Right atrium auricular region (tissue), 2 donors: ENCODE measurements at places on chromosomes 11 and 22. TPM values are rescaled to one million over a fixed set of nuclear protein-coding genes. Genes with fewer than 3 reads are reported as not detected.
A peak's percentile ranks its signal among the peaks of the same experiment; 100 is the strongest.

DNA sequence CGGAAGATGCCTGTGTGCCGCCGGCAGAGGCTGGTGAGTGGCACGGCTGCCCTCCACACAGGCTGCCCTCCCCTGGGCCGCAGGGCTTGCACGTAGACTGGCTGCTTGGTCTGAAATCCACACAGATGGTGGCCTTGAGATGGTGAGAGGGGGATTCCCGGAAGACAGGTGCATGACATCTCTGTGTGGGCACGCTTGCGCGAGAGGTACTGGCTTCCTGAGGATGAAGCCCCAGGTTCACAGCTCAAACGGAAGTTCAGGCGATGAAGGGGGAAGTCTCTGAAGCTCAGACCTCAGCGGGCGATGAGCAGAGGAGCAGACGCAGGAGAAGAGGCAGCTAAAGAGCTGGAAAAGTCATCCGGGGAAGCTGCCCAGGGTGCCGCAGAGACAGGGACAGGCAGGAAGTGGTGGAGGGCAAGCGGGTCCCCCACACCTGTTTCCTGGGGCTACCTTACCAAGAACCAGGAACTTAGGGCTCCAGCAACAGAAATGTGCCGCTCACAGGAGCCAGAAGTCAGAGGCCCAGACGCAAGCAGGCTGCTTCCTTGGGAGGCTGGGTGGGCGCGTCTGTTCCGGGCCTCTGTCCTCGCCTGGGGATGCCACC lies 7.2 kb downstream of the CRELD2 start:
- no peak for DNase-seq
- no peak overlapping the region for H3K4me3 ChIP-seq
- peaks cover 26% of the 10 kb centered on the region for H3K36me3 ChIP-seq
- no peaks in the 10 kb centered on the region for H3K27me3 ChIP-seq
- H3K4me1 ChIP-seq = peaks cover 16% of the 10 kb centered on the region

- no peak for DNase-seq
- H3K4me1 ChIP-seq = no peaks in the 10 kb centered on the region
- H3K36me3 ChIP-seq = no peaks in the 10 kb centered on the region
- H3K27me3 ChIP-seq = no peaks in the 10 kb centered on the region
- no peak overlapping the region for H3K4me3 ChIP-seq
- H3K27ac ChIP-seq = no peak overlapping the region
Observed at GRCh38 chr11:2911088-2911784, 18.0 kb downstream of the PHLDA2 start.

DNA sequence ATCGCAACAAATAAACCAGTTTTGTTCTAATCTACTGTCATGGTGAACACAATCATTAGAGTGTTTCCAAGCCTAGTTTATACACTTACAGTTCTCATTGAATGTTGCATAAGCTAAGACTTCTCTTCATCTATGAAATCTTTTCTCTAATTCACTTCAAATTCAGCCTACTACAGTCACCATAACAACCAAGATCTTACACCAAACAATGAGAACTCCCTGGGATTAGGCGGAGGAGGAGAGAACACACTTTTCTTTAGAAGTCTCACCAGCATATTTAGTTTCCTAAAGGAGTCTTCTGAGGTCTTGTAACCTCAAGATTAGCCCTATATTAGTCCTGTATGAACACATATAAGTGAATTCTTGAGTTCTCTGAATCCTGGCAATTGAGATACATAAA lies 1889.7 kb downstream of the LRRC4C start:
- no peaks in the 10 kb centered on the region for H3K36me3 ChIP-seq
- no peaks in the 10 kb centered on the region for H3K4me1 ChIP-seq
- H3K27ac ChIP-seq = no peak overlapping the region

DNA sequence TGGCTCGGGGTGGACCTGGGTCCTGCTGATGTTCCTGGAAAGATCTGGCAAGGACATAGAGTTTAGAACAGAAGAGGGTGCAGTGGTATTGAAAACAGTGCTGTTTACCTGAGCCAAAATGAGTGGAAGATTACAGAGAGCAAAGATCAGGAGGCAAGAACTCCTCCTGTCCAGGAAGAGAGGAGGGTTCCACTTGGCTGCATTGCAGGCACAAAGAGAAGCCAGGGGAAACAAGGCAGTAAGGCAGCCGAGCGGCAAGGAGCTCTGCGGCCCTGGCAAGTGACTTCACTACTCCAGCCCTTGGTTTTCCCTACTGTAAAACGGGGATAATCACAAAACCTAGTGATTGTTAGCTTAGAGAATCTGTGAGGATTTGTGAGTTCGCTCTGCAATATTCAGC lies 3.7 kb upstream of the PACSIN2 start:
- H3K4me1 ChIP-seq = no peaks in the 10 kb centered on the region
- no peak overlapping the region for H3K27ac ChIP-seq
- H3K4me3 ChIP-seq = no peak overlapping the region
- no peaks in the 10 kb centered on the region for H3K27me3 ChIP-seq
- no peak for DNase-seq

DNA sequence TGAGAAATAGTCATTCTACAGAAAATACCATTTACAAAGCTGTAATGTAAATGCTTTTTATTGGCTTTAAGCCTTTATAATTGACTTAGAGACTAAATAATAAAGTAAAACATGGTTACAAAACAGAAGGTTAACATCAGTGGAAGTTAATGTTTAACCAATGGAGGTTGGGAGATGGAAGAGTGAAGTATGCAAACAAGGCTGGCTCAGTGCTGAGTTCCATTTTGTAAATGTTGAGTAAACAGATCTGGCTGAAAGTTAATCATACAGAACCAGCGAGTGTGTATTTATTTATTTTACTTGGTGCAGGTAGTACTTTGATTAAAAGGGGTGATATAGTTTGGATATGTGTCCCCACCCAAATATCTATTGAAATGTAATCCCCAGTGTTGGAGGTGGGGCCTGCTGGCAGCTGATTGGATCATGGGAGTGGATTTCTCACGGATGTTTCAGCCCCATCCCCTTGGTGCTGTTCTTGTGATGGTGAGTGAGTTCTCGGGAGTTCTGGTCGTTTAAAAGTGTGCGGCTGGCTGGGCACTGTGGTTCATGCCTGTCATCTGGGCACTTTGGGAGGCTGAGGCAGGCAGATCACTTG lies 827.4 kb downstream of the OPCML start:
- no peaks in the 10 kb centered on the region for H3K36me3 ChIP-seq
- H3K4me3 ChIP-seq = no peak overlapping the region
- DNase-seq = no peak
- H3K27ac ChIP-seq = no peak overlapping the region

- H3K27me3 ChIP-seq = no peaks in the 10 kb centered on the region
- H3K27ac ChIP-seq = no peak overlapping the region
- no peaks in the 10 kb centered on the region for H3K4me1 ChIP-seq
- no peak for DNase-seq
- no peaks in the 10 kb centered on the region for H3K36me3 ChIP-seq
Observed at GRCh38 chr11:110829873-110830272, 117.6 kb upstream of the ARHGAP20 start.

DNA sequence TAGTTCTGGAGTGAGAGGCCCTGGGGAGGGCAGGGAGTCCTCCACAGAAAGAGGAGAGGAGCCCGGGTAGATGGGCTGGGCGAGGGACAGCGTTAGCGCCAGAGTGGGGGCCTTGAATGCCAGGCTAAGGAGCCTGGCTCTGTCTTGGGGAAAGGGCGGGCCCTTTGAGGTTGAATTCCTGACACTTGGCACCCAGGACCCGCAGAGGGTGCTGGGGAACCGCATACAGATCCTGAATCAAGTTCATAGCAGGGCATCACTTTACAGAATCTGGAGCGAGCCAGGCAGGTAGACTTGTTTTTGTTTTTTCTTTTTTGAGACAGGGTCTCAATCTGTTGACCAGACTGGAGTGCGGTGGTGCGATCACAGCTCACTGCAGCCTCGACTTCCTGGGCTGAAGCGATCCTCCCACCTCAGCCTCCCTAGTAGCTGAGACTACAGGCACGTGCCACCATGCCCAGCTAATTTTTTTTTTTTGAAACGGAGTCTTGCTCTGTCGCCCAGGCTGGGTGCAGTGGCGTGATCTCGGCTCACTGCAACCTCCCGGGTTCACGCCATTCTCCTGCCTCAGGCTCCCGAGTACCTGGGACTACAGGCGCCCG lies 6.1 kb downstream of the CARNS1 start:
- H3K27me3 ChIP-seq = no peaks in the 10 kb centered on the region
- H3K36me3 ChIP-seq = no peaks in the 10 kb centered on the region
- DNase-seq = no peak
- peak overlapping the region; percentile 87 for H3K27ac ChIP-seq
- H3K4me3 ChIP-seq = peak overlapping the region; percentile 63

- no peaks in the 10 kb centered on the region for H3K36me3 ChIP-seq
- H3K27me3 ChIP-seq = no peaks in the 10 kb centered on the region
- no peak overlapping the region for H3K4me3 ChIP-seq
- no peak for DNase-seq
Observed at GRCh38 chr11:124899383-124900145, 1.9 kb upstream of the ROBO4 start.

GRCh38 chr22:38608992-38609750 lies 39.2 kb upstream of the DMC1 start:
- no peak for DNase-seq
- H3K4me3 ChIP-seq = no peak overlapping the region
- H3K36me3 ChIP-seq = no peaks in the 10 kb centered on the region

DNA sequence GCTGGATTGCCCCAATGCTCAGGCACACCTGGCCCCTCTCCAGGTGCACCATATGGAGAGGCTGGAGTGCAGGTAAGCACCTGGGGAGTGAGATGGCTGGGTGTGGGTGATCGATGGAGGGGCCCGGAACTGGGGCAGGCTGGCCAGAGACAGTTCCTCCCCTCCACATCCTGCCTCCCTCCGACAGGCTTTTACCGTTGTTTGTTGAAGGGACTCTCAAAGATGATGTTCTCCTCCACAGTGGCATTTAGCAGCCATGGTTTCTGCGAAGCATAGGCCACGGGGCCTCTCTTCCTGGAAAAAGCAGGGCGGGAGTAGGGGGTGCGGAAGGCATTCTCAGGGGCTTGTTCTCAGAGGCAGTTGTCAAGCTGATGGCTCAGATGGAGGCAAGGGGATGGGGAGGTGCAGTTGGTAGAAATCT lies 25.9 kb upstream of the KCNJ11 start:
- H3K4me3 ChIP-seq = no peak overlapping the region
- no peaks in the 10 kb centered on the region for H3K36me3 ChIP-seq
- no peaks in the 10 kb centered on the region for H3K4me1 ChIP-seq
- H3K27me3 ChIP-seq = no peaks in the 10 kb centered on the region
- DNase-seq = no peak

DNA sequence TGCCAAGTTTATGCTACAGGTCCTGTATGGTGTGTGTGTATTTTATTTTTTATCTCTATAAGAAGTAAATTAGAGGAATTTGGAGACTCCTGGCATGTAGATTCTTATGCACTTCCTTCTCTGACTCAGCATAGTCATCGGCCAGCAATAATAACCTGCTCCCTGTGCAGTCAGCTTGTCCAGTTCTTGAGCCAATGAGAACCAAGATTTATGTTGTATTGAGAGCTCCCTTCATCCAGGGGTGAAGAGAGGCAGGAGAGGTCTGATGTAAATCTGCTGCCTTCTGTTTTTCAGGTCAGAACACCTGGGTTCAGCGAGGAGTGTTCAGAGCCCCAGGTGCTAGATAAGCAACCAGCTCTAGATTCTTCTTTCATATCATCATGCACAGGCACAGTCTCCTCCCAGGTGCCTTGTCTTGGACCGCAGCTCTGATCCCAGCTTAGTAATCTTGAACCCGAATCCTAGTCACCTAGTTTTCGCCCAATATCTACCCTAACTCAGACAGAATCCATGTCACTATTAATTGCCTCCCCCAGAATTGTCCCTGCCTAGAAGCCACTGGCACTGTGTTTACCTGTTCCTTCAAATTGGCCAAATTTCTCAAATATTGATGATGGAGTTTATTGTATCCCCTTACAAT lies 328.2 kb upstream of the NCAM1 start:
- H3K27me3 ChIP-seq = no peaks in the 10 kb centered on the region
- no peaks in the 10 kb centered on the region for H3K36me3 ChIP-seq
- DNase-seq = no peak
- H3K4me1 ChIP-seq = no peaks in the 10 kb centered on the region

DNA sequence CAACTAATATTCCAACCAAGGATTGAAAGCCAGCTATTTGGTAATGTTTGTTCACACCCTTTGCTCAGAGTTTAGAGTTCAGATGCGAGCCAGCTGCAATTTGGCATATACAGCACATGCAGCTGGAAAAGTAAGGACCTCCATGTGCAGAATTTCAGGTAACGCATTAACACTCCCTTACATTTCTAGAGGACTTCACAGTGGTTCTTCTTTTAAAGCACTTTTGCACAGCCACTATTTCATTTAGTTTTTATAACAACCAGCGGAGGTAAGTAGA lies 3.4 kb downstream of the POU2AF3 start:
- no peak overlapping the region for H3K27ac ChIP-seq
- no peaks in the 10 kb centered on the region for H3K36me3 ChIP-seq
- H3K4me3 ChIP-seq = no peak overlapping the region
- DNase-seq = no peak
- H3K27me3 ChIP-seq = no peaks in the 10 kb centered on the region

DNA sequence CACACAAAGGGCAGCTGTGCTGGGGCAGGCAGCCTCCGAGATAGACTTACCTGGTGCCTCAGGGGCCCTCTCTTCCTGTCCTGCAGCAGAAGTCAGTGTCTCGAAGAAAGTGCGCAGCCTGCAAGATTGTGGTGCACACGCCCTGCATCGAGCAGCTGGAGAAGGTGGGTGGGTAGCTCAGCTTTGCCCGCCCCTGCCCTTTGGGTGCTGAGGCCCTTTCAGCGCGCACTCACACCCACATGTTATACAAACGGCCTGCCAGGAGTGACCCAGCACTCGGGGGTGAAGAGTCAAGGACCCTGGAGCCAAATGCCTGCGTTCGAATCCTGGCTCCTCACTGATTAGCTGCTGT lies 13.6 kb upstream of the MDK start:
- peaks cover 51% of the 10 kb centered on the region for H3K4me1 ChIP-seq
- H3K36me3 ChIP-seq = peaks cover 50% of the 10 kb centered on the region
- no peak for DNase-seq
- no peak overlapping the region for H3K4me3 ChIP-seq
- H3K27ac ChIP-seq = no peak overlapping the region

- no peak for DNase-seq
- no peaks in the 10 kb centered on the region for H3K4me1 ChIP-seq
- H3K27ac ChIP-seq = no peak overlapping the region
- H3K27me3 ChIP-seq = no peaks in the 10 kb centered on the region
Observed at GRCh38 chr22:25208743-25209505, 9.3 kb downstream of the CRYBB3 start.

DNA sequence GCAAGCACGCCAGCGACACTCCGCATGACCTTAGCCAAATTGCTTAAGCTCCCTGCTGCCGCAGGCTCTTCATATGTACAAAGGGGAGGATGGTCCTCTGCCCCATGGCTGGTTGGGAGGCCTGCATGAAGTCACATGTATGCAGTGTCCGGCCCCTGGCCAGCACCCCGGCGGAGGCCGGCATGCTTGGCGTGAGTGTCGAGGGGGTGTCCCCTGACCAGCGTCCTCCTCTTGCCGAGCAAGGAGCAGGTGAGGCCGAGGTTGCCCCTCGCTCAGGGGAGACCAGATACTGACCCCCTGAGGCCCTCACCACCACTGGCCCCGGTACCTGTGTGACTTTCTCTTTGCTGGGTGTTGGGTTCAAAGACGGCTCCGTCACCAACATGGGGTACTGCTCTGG lies 50.2 kb downstream of the DHCR7 start:
- DNase-seq = no peak
- H3K36me3 ChIP-seq = no peaks in the 10 kb centered on the region
- no peaks in the 10 kb centered on the region for H3K27me3 ChIP-seq
- no peak overlapping the region for H3K27ac ChIP-seq

GRCh38 chr11:3099178-3099577 lies 42.0 kb upstream of the CARS1 start:
- no peak for DNase-seq
- no peak overlapping the region for H3K27ac ChIP-seq
- H3K36me3 ChIP-seq = peaks cover 12% of the 10 kb centered on the region
- H3K4me3 ChIP-seq = no peak overlapping the region

GRCh38 chr22:43744700-43745410 lies 67.2 kb downstream of the EFCAB6 start:
- H3K27me3 ChIP-seq = no peaks in the 10 kb centered on the region
- peaks cover 18% of the 10 kb centered on the region for H3K4me1 ChIP-seq
- H3K4me3 ChIP-seq = no peak overlapping the region
- no peak for DNase-seq

MYEOV gene
- total RNA-seq = 0.12 TPM
